ENCODE measurements at places on chromosomes 6 and 20. TPM values are rescaled to one million over a fixed set of nuclear protein-coding genes. Genes with fewer than 3 reads are reported as not detected.

The KCNG1 gene
- total RNA-seq: 0.31 TPM

The RSPO4 gene
- total RNA-seq: 6.1 TPM

GRCh38 chr6:33952016-33952415 is 148.2 kb upstream of the MLN start:
- no peaks in the 10 kb centered on the region for H3K36me3 ChIP-seq
- no peak overlapping the region for H3K27ac ChIP-seq
- no peaks in the 10 kb centered on the region for H3K4me1 ChIP-seq
- H3K4me3 ChIP-seq: no peak overlapping the region
- no peak for DNase-seq

GRCh38 chr6:50147371-50147770 is 97.6 kb upstream of the DEFB112 start:
- H3K36me3 ChIP-seq: no peaks in the 10 kb centered on the region
- no peak overlapping the region for H3K27ac ChIP-seq
- H3K27me3 ChIP-seq: no peaks in the 10 kb centered on the region
- H3K4me1 ChIP-seq: no peaks in the 10 kb centered on the region

The GPR63 gene
- 0.76 TPM for total RNA-seq

GRCh38 chr6:135033238-135033637 is 21.4 kb downstream of the HBS1L start:
- no peaks in the 10 kb centered on the region for H3K4me1 ChIP-seq
- H3K36me3 ChIP-seq: no peaks in the 10 kb centered on the region
- H3K27ac ChIP-seq: no peak overlapping the region
- no peak for DNase-seq
- H3K27me3 ChIP-seq: no peaks in the 10 kb centered on the region

GRCh38 chr6:119067091-119067490 is 11.4 kb downstream of the FAM184A start:
- no peak overlapping the region for H3K4me3 ChIP-seq
- H3K27me3 ChIP-seq: no peaks in the 10 kb centered on the region
- DNase-seq: no peak
- H3K4me1 ChIP-seq: no peaks in the 10 kb centered on the region
- no peak overlapping the region for H3K27ac ChIP-seq

DNA sequence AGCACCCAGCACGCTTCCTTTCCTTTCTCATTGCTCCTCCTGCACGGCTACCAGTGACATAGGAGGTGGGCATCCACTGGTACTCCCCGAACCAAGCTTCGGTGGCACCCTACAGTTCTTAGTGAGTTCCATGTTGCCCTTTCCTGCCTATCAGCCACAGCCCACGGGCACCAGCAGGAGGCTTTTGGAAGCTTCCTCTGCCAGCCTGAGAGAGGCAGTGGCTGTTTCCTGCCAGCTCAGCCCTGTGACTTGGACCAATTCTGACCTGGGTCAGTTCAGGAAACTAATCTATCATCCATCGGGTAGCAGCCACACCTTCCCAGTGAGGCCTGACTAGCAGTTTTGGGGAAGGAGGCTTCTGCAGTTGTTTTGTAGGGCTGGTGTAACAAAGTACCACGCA is 176.4 kb upstream of the UST start:
- no peak for DNase-seq
- H3K4me3 ChIP-seq: no peak overlapping the region

- H3K4me1 ChIP-seq: no peaks in the 10 kb centered on the region
- H3K27me3 ChIP-seq: no peaks in the 10 kb centered on the region
- H3K27ac ChIP-seq: no peak overlapping the region
- no peak for DNase-seq
- no peak overlapping the region for H3K4me3 ChIP-seq
These were observed 24.4 kb downstream of the ARG1 start for GRCh38 chr6:131597446-131597845.

- no peaks in the 10 kb centered on the region for H3K27me3 ChIP-seq
- DNase-seq: no peak
- H3K27ac ChIP-seq: no peak overlapping the region
- H3K36me3 ChIP-seq: no peaks in the 10 kb centered on the region
- H3K4me3 ChIP-seq: no peak overlapping the region
- no peaks in the 10 kb centered on the region for H3K4me1 ChIP-seq
These were observed 150.8 kb downstream of the SASH1 start for GRCh38 chr6:148493424-148493823.

DNA sequence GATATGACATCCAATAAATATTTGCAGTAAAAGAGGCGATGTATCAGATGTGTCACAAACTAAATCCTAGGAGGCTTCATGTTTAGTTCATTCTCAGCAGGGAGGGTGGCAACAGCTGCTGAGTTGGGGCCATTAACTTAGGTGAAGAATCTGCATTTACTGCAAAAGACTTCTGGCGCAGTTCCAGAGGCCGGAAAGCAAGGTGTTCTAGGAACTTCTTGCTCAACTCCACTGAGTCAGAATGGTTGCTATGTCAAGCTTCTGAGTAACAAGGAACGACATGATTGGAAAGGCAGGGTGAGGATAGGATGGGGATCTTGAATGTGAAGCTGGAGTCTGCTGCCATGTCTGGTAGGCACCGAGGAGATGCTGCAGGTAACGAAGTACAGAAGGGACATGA is 11.7 kb downstream of the ADNP start:
- H3K4me3 ChIP-seq: no peak overlapping the region
- H3K36me3 ChIP-seq: no peaks in the 10 kb centered on the region

The TAGAP gene
- total RNA-seq: 15.1 TPM

- H3K27me3 ChIP-seq: peaks cover 57% of the 10 kb centered on the region
- no peak overlapping the region for H3K27ac ChIP-seq
- H3K4me3 ChIP-seq: no peak overlapping the region
- H3K36me3 ChIP-seq: no peaks in the 10 kb centered on the region
- no peaks in the 10 kb centered on the region for H3K4me1 ChIP-seq
- DNase-seq: no peak
These were observed 31.0 kb downstream of the KCNQ2 start for GRCh38 chr20:63441136-63442099.

DNA sequence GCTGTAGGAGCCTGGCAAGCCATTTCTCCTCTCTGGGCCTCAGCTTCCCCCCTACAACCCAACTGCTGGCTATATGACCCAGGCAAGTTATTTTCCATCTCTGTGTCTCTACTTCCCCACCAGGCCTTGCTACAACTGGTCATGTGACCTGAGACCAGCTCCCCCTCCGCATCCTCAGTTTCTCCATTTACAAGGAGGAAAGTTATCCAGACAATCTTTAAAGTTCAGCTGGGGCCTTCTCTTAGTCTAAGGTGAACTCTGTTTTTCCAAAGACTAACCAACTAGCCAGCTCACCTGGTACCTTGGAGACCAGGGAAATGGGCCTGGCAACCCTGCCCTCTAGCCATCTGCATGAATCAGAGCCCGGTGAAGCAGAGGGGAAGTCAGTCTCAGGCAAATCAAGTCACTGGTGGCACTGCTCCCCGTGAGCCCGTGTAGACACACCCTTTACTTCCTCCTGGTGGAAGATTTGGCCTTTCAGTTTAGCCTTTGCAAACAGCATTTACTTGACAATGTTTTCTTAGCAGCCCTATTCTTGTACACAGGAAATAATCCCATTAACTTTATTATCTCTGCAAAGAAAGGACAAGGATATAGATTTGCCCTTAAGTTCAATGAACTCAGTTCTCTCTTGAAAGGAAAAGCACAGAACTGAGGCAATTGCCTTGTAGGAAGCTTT is 157.7 kb downstream of the VEGFA start:
- H3K36me3 ChIP-seq: no peaks in the 10 kb centered on the region
- H3K27me3 ChIP-seq: no peaks in the 10 kb centered on the region
- DNase-seq: no peak
- H3K27ac ChIP-seq: no peak overlapping the region
- peaks cover 2% of the 10 kb centered on the region for H3K4me1 ChIP-seq

The ZNF217 gene
- 23.6 TPM for total RNA-seq

DNA sequence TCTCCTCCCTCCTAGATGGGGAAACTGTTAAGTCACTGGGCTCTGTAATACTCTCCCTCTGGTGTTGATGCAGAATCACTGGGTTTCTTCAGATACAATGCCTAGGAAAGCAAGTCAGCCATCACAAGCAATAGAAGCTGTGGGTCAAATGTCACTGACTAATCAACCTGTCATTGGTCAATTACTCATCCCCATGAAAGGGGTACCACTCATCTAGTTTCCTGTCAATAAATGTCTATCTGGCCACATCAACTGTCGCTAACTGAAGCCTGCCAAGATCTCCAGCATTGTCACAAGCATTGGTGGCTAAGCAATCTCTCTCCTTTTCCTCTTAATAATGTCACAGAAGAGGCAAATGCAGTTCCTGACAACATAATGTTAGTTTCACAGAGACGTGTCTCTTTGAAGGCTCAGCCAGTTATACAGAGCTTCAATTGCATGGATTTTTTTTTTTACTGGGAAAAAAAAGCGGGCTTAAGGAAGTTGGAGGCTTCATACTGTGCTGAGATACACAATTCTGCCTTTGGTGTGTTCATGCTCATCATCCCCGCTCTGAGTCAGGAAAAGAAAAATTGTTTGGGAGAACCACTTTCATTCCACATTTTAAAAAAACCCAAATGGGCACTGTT is 355.9 kb downstream of the BTBD9 start:
- no peak overlapping the region for H3K4me3 ChIP-seq
- no peak for DNase-seq
- H3K36me3 ChIP-seq: no peaks in the 10 kb centered on the region
- no peaks in the 10 kb centered on the region for H3K4me1 ChIP-seq
- no peak overlapping the region for H3K27ac ChIP-seq
- no peaks in the 10 kb centered on the region for H3K27me3 ChIP-seq

GRCh38 chr20:41205313-41205712 is 68.0 kb downstream of the PLCG1 start:
- H3K27ac ChIP-seq: no peak overlapping the region
- H3K27me3 ChIP-seq: no peaks in the 10 kb centered on the region
- DNase-seq: no peak
- H3K4me3 ChIP-seq: no peak overlapping the region
- no peaks in the 10 kb centered on the region for H3K4me1 ChIP-seq

The PBOV1 gene
- total RNA-seq: not detected

GRCh38 chr6:157760589-157761330 is 62.3 kb upstream of the SNX9 start:
- peak overlapping the region; percentile 53 for H3K27ac ChIP-seq
- H3K4me1 ChIP-seq: peaks cover 73% of the 10 kb centered on the region
- no peaks in the 10 kb centered on the region for H3K36me3 ChIP-seq
- DNase-seq: no peak
- no peak overlapping the region for H3K4me3 ChIP-seq
- H3K27me3 ChIP-seq: no peaks in the 10 kb centered on the region

The CAPN11 gene
- total RNA-seq: 0.23 TPM

GRCh38 chr20:51042064-51042463 is 19.2 kb upstream of the KCNG1 start:
- no peak overlapping the region for H3K4me3 ChIP-seq
- H3K27me3 ChIP-seq: no peaks in the 10 kb centered on the region
- DNase-seq: no peak
- H3K36me3 ChIP-seq: no peaks in the 10 kb centered on the region

DNA sequence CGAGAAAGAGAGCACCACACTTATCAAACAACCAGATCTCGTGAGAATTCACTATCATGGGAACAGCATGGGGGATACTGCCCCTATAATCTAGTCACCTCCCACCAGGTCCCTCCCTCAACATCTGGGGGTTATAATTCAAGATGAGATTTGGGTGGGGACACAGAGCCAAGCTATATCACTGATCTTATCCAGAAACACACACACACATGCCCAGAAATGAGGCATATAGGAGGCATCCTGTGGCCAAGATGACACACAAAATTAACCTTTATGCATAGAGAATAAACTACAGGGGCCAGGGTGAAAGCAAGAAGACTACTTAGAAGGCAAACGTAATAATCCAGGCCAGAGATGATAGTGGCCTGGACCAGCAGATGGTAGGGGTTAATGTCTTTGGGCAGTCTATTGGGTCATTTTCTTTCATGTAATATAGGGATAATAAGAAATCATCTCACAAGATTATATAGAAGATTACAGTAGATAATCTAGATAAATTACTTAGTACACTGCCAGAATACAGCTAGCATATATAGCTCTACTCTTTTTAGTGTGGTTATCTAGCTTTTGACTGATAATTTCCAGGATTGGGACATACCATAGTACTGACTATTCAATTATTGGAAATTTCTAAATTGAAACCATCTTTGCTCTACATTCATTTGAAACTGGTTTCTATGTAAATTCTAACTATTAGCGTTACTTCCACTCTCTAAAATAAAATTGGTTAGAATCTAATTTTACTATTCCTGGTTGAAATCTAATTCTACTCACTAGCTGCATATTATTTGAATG is 20.0 kb downstream of the RNF144B start:
- no peak overlapping the region for H3K4me3 ChIP-seq
- no peak for DNase-seq
- H3K36me3 ChIP-seq: no peaks in the 10 kb centered on the region
- no peak overlapping the region for H3K27ac ChIP-seq
- H3K4me1 ChIP-seq: peaks cover 84% of the 10 kb centered on the region

DNA sequence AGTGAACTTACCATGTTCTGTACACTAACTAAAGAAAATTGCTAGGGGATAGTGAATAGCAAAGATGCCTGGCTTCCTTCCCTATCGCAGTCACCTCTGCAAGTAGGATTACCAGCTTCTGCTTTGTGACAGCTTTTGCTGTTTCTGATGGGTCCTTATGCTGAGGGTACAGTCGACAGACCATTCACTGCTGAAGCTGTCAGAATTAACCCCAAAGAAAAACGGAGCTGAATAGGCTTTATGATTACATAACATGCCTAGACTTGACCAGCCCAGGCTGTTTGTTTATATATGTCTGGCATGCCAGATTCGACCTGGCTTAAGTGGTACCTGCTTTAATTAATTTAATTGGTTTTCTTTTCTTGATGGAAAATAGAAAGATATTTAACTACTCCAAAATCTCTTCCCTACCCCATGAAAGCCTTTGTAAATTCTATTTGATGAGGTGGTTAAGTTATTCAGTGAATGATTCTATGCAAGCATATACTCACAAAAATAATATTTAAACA is 21.7 kb upstream of the PRELID3B start:
- no peak for DNase-seq
- H3K36me3 ChIP-seq: no peaks in the 10 kb centered on the region
- no peak overlapping the region for H3K4me3 ChIP-seq
- H3K4me1 ChIP-seq: no peaks in the 10 kb centered on the region

The SLC44A4 gene
- total RNA-seq: 78.8 TPM

- no peaks in the 10 kb centered on the region for H3K27me3 ChIP-seq
- no peaks in the 10 kb centered on the region for H3K36me3 ChIP-seq
- H3K4me1 ChIP-seq: no peaks in the 10 kb centered on the region
These were observed 6.9 kb upstream of the SAMD3 start for GRCh38 chr6:130229645-130230044.

DNA sequence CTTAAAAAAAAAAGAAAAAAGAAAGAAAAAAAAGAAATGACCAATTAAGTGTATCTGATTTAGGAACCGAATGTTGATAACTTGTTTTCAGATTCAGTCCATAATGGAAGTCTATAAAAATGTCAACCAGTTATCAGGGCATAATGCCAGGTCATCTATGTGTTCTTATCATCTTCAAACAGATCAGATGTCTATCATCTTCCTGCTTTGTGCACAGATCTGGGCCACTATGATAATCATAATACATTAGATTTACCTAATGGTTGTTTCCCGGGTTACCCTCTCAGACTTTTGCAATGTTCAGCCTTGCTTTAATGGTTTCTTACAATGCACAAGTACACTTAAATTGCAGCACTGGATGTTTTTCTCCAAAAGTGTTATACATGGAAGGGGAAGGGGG is 100.6 kb downstream of the NKAIN2 start:
- H3K4me3 ChIP-seq: no peak overlapping the region
- no peak for DNase-seq
- H3K36me3 ChIP-seq: no peaks in the 10 kb centered on the region
- H3K27ac ChIP-seq: no peak overlapping the region
- H3K4me1 ChIP-seq: no peaks in the 10 kb centered on the region

- H3K27ac ChIP-seq: no peak overlapping the region
- no peaks in the 10 kb centered on the region for H3K27me3 ChIP-seq
- H3K4me1 ChIP-seq: no peaks in the 10 kb centered on the region
- H3K36me3 ChIP-seq: no peaks in the 10 kb centered on the region
- DNase-seq: no peak
- H3K4me3 ChIP-seq: no peak overlapping the region
These were observed 31.2 kb downstream of the KCNQ5 start for GRCh38 chr6:72653026-72653425.
